T-helper 9 cell (primary cell): ENCODE measurements at places on chromosomes 13 and 19.

GRCh38 chr19:53333066-53333462 is 485 bp upstream of the ZNF845 start:
- DNase-seq = peak; percentile 8

GRCh38 chr13:27128825-27129627 is 42.6 kb downstream of the USP12 start:
- DNase-seq = no peak

GRCh38 chr13:25179832-25180774 is 8.0 kb upstream of the AMER2 start:
- DNase-seq = no peak

DNA sequence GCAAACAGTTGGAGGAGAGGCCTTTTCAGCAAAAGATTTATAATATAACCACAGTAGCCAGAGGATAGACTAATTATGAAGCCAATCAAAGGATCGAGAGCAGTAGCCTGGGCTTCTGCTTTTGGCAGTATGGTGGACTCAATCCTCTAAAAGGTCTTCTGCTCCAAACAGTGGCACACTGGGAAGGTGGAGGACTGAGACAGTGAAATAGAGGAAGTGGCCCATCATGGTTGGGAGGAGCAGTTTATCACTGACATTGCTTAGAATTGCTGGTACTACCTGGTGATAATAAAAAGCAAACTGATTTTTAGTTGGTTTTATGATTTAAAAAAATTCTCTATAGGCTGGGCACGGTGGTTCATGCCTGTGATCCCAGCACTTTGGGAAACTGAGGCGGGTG is 20.9 kb upstream of the PLAUR start:
- no peak for DNase-seq

DNA sequence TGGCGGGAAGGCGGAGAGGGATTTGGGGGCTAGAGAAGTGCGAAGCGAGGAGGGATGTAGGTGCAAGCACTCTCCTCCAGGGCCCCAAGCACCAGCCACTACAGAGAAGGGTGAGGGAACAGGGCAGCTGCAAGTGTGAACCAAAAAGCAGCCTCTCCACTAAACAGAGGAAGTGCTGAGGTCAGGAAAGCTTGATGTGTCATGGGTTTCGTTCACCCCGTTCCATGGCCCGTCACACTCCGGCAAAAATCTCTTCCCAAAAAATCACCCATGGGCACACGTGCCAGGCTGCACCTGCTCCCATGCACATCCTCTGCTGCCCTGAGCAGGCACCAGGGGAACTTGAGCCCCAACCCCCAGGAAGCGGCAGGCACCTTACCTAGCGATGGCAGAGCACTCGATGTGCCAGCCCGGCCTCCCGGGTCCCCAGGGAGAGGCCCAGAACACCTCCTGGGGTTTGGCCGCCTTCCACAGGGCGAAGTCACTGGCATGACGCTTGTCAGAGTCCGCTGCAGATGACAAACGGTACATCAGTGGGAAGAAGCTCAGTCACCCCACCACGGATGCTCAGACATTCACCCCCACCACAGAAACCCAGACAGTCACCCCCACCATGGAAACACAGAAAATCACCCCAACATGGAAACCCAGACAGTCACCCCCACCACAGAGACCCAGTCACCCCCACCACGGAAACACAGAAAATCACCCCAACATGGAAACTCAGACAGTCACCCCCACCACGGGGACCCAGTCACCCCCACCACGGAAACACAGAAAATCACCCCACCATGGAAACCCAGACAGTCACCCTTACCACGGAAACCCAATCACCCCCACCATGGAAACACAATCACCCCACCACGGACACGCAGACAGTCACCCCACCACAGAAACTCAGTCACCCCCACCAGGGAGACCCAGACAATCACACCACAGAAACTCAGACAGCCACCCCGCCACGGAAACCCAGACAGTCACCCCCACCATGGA is 29.0 kb downstream of the CARS2 start:
- no peak for DNase-seq

DNA sequence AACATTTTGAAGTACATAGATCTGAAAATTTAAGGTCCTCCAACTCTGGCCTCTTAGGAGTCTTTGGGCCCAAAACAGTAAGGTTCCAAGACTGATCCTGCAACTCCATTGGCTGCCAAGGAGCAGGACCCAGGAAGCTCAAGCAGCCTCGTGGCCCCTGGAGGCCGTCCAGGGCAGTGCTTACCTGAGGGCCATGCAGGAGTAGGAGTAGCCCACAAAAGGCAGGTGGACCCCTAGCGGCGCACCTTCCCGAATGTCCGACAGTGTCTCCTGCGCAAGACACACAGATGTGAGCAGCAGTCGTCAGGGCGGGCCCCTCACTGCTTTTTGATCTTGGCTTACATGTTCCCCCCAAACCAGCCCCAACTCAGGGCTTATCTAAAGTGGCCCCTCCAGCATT is 5.7 kb upstream of the SIX5 start:
- DNase-seq = no peak

GRCh38 chr13:33375421-33375820 is 89.9 kb upstream of the STARD13 start:
- DNase-seq = no peak

GRCh38 chr13:20160306-20161274 is at the start of gene GJA3:
GJA3 (minus strand) TSS chr13:20161052; CDS start chr13:20143288, 17,764 bp downstream.
- DNase-seq = peak; percentile 33

DNA sequence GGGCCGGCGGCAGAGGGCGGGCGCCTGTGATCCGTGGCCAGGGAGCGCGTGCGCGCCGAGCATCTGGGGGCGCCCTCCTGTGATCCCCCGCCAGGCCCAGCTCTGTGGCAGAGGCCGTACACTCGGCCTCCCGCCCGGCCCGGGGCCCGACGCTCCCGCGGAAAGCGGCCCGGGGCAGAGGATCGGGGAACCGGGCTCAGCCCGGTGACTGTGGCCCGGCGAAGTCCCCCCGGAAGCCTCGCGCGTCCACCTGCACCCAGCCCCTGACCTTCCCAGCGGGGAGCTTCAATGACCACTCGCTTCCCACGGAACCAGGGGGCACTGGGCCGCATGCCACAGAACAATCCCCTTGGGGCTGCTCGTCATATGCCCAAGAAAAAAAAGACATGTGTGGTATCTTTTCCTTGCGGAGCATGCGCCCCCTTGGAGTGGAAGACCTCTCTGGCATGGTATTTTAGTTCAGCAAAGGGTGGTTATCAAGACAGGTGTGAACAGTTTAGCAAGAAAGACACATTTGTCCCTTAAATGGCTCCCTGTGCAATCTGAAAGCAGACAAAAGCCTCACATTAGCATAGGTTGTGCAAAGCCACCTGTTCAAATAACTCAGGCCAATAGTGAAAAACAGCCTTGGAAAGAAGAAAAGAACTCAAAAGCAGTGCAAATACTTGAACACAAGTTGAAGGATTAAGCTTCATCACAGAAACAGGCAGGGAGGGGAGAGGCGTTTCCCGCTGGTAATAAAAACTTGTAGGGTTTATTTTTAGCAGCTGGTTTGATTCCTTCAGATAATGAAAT is 290.9 kb upstream of the SOX21 start:
- no peak for DNase-seq

DNA sequence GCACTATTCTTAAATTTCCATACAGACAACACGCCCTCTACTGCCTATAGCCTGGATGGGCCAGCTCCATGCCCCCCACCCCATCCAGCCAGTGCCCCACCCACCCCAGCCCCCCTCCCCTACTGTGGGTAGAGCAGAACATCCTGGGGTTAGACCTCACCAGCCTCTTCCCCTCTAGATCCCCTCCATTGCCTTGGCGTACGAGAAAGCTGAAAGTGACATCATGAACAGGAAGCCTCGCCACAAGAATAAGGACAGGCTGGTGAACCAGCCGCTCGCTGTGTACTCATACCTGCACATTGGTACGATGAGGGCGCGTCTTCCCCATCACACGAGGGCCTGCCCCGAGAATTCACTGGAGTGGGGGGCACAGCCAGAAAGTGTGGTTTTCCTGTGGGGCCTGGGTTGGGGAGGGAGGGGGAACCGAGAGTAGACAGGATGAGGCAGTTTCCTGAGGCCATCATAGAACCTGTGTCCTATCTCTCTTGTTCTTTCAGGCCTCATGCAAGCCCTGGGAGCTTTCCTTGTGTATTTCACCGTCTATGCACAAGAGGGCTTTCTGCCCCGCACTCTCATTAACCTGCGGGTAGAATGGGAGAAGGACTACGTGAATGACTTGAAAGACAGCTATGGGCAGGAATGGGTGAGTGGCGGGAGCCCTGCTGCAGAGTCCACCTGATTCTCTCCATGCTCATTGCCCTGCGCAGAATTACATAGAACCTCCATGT is 29.1 kb downstream of the ATP12A start:
- peak; percentile 49 for DNase-seq

DNA sequence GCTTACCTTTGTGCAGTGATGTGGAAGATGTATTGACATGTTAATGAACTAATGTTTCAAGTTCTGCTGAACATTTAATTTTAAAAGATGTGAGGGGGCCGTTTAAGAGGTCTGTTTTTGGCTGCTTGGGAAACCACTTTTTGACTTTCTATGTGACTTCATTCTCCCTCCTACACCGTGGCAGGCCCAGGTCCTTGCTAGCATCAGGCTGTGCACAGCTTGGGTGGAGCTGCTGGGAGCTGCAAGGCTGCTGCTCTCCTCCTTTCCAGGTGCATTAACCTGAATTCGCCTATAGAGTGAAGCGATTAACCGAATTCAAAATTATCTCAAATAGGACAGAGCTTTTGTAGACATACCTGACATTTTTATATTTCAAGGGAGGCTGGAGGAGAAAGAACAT is 249.1 kb downstream of the FGF14 start:
- DNase-seq = no peak

- no peak for DNase-seq
These were observed 6.5 kb upstream of the FKRP start for GRCh38 chr19:46739290-46739771.

GRCh38 chr13:44874176-44874575 is 115.1 kb downstream of the NUFIP1 start:
- no peak for DNase-seq

- no peak for DNase-seq
These were observed 2.8 kb downstream of the ZNF20 start for GRCh38 chr19:12137221-12137940.

- DNase-seq = no peak
These were observed 142.2 kb downstream of the FGF9 start for GRCh38 chr13:21813110-21813509.

DNA sequence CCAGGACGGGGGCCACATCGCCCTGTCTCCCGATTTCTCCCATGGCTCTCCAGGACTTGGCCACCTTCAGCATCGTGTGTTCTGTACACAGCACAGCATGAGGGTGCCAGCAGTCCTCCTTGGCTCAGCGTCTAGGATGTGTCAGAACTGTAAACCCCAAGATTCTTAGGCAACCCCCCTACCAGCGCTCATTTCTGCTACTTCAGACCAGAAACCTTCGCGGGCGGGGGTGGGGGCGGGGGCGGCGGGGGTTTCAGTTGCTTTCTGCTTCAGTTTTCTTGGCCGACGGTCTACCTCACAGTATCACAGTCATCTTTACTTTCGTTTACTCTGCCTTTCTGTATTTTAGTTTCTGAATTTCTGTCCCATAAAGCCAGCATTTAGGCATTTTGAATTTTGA is 82.4 kb downstream of the GGACT start:
- DNase-seq = no peak

GRCh38 chr13:60066226-60066625 is 97.5 kb downstream of the DIAPH3 start:
- DNase-seq = no peak

GRCh38 chr13:77014906-77015685 is 11.9 kb downstream of the FBXL3 start:
- DNase-seq = no peak

- DNase-seq = no peak
These were observed 288.3 kb downstream of the KCTD12 start for GRCh38 chr13:76597868-76598267.

- no peak for DNase-seq
These were observed 11.4 kb downstream of the BLOC1S3 start for GRCh38 chr19:45189971-45190370.

DNA sequence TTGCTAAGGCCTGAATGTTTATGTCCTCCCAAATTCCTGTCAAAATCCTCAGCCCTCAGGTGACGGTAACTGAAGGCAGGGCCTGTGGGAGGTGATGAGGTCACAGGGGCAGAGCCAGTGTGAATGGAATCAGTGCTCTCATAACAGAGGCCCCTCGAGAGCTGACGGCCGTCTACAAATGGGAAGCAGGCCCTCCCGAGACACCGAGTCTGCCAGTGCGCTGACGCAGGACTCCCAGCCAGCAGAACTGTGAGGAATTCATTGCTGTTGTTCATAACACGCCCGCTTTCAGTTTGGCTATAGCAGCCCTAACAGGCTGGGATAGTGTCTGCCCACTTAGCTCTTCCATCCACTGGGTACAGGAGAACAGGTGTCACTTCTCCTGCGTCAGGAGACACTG is 41.2 kb downstream of the CARS2 start:
- DNase-seq = no peak

DNA sequence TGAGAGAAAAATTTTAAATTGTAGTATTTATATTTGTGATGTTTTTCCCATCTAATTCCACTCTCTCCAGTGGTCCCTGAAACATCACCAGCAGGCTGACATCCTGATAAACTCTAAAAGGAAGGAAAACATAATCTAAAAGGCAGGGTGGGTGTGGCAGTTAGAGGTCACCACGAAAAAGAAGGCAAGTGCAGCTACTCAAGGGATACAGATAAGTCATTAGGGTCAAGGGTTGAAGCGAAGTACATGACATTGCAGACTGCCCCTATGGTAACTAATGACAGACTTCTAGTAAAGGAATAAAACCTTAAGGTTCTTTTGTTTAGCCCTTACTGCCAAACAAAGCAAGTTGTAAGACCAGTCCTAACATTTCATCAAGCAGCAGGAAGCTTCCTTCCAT is 6.0 kb upstream of the NEK3 start:
- DNase-seq = no peak

GRCh38 chr13:110216398-110217041 is 90.4 kb downstream of the COL4A1 start:
- DNase-seq = no peak

DNA sequence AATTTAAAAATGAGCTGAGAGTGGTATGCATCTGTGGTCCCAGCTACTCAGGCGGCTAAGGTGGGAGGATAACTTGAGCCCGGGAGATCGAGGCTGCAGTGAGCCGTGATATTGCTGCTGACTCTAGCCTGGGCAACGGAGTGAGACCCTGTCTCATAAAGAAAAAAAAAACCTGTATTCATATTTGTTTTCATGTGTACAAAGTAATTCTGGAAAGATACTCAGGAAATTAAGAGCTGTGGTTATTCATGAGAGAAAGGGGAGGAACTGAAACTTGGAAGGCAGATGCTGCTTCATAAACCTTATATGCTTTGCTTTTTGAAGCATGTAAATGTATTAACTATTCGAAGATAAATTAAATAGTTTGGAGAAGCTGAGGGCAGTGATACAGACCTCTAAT is 8.8 kb upstream of the RLN3 start:
- no peak for DNase-seq

DNA sequence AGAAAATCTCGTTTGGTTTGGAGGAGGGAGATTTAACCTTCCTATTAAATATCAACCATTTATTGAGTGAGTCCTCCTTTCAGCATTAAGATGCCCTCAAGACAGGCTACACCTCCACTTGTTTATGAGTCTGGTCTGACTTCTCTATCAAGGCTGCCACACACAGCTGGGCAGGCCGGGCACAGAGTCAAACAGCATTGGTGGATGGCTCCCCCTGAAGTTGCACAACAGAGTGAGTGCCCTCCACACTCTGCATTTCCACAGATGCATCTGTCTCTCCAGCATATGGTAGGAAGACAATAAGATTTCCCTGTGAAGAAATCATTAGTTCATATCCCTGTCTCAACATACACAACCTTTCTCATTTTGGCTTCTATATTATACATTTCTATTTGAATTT is 31.4 kb downstream of the PHF11 start:
- no peak for DNase-seq

- DNase-seq = no peak
These were observed 27.9 kb upstream of the EEF1AKMT1 start for GRCh38 chr13:20801707-20802106.
